ENCODE measurements at places on chromosomes 5 and 9. TPM values are rescaled to one million over a fixed set of nuclear protein-coding genes. Genes with fewer than 3 reads are reported as not detected.
A peak's percentile ranks its signal among the peaks of the same experiment; 100 is the strongest.

Gene GPRIN1
- total RNA-seq, result 17.3 TPM

Gene C5orf63
- 2.9 TPM for total RNA-seq

Gene RNF20
- 26.2 TPM for total RNA-seq

Gene MYMK
- not detected for total RNA-seq

Gene SIT1
- not detected for total RNA-seq

Gene WHRN
- 8.1 TPM for total RNA-seq

Gene OR4F3
- total RNA-seq, result not detected

Gene C7
- total RNA-seq, result 0.13 TPM

Gene MCTP1
- total RNA-seq, result 12.7 TPM

Gene ENTPD8
- not detected for total RNA-seq

Gene ANXA1
- 167 TPM for total RNA-seq

Gene IL9
- total RNA-seq, result not detected

Gene SH3PXD2B
- 62.4 TPM for total RNA-seq

DNA sequence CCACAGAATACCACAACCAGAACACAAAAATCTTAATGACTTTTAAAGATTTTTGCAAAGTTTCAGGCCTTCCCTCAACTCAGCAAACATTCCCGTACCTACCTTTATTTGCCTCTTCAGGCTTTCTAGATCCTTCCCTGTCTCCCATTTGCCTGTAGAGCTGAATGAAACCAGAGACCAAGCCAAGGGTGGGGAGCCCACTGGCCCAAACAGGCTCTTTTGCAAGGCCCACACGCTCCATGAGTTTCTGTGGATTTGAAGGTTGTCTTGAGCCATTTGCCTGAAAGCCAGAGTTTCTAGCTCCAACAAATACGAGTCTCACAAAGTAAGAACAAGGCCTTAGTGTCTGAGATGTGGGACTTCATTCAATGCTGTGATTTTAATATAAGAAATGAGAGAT is 107.8 kb downstream of the GAS1 start:
- DNase-seq, result no peak

- DNase-seq, result no peak
Measured at GRCh38 chr9:97632248-97632984, 752 bp downstream of the TSTD2 start.

DNA sequence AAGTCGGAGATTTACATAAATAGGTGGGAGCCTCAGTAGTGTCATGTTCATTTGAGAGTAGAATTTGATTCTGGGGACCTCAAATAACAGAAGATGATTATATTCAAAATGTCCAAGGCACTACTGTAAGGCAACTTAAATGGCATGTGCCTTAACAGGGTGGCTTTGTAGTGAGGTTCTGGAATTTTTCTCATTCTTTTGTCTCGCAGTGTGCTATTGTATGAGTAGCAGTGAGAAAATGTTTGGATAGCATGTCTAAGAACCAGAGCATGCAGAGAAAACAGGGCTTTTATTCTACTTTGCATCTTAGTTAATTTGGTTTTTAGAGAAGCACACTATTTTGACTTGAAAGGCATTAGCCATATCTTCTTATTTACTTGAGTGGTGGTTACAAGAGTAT is 25.0 kb downstream of the MAST4 start:
- no peak for DNase-seq

- no peak for DNase-seq
Measured at GRCh38 chr9:129290606-129291005, 112.5 kb upstream of the IER5L start.

DNA sequence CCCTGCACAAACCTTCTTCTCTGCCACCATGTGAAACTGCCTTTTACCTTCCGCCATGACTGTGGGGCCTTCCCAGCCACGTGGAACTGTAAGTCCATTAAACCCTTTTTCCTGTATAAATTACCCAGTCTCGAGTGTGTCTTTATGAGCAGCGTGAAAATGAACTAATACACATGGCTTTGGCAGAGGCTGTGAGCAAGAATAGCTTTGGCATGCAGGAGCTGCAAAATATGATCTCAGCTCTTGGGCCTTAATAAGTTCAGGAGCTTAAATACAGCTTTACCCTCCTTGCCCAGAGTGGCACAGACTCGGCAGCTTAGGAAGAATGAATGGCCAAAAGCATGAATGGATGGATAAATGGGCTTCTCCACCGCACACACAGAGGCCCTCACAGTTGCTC is 15.7 kb upstream of the SLC36A1 start:
- DNase-seq, result no peak

DNA sequence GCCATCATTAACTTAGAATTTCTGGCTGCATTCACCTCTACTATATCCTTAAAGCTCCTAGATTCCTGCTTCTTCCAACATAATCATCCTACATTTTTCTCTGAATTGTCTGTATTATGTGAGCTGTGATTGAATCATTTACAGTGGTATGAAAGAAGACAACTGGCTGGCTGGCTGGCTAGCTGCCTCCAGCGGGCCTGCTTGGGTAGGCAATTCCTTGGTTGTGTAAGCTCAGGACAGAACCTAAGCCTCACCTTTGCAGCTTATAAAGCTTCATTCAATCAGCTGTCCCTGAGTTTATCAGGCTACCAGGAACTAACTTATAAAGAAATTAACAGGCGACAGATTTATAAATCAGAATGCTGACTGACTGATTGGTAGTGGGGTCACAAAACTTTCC is 162.7 kb upstream of the NR3C1 start:
- DNase-seq, result no peak

DNA sequence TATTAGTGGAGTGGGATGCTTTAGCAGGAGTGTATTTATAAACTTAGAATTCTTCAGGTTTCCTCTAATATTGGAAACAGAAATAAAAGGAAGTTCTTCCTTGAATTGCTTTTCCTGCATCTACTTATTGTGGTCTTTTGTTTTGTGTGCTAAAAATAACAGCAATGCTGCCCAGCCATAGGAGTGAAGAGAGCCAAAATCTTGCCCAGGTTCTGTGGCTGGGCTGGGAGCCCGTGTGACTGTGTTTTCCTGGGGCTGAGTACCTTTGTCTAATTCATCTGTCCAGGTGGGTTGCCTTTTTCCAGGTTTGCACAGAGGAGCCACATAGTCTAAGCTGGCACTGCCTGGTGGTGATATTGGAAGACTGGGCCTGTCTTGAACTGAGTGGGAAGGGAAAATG is 179.7 kb upstream of the ADAMTSL1 start:
- DNase-seq, result no peak

GRCh38 chr5:109682383-109682782 is 7.3 kb upstream of the MAN2A1 start:
- no peak for DNase-seq

GRCh38 chr9:107569174-107569573 is 79.6 kb upstream of the KLF4 start:
- no peak for DNase-seq

DNA sequence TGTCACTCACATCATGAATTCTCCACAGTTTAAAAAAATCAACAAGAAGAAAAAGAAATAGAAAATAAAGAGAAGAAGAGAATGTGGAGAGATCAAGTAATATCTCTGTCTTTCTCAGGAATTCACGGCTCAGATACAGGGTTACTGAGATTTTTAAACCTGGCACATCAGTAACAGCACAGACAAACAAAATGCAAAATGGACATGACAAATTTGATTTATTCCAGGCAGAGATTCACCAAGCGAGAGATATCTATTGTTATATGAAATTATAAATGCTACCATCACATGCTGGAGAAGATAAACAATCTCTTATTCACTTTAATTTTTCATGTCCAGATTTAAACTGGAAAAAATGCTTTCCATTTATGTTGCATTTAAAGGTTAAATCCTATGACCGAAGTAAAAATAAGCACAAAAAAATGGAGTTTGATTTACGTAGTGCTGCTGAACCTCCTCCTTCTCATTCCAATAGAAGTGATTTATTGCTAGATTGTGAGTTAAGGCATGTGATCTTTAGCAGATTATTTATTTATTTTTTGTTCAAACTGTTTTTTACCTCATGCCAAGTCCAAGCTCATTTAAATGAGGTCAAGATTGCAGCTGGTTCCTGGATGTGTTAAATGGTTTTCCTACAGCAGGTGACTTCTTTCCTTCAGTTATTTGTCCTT is 926.4 kb downstream of the MAT2B start:
- no peak for DNase-seq

GRCh38 chr9:131554843-131555351 is 9.6 kb downstream of the PRRT1B start:
- no peak for DNase-seq

DNA sequence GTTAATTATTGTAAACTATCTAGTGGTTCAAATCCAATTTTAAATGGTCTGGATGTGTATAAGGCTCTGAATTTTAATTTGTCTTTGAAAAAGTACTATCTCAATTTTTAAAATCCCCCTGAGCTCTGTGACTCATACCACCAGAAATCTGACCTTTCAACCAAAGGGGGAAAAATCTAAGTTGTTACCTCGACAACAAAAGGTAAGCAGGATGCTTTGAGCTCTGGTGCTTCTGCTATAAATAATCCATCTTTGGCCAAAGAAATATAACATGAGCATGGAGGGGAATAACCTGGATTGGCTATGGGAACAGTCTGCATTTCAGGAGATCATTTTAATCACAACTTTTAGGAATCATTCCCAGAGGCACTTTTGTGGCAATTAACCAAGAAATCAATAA is 76.3 kb upstream of the PCSK1 start:
- DNase-seq, result no peak

GRCh38 chr5:1056611-1057484 is 48.2 kb downstream of the NKD2 start:
- no peak for DNase-seq

DNA sequence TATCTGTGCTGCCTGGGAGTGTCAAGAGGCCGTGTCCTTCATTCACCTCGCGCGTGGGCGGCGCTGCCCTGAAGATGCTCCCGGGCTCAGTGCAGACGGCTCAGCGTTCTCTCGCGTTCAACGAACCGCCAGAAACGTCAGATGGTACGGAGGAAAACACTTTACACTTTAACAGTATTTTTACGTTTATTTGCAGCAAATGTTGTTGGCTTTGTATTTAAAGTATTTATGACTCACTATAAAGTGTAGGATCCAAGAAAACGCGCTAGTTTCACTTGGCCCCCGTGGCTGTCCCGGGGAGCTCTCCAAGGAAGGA is 544 bp upstream of the ERCC6L2 start:
- DNase-seq, result no peak

- DNase-seq, result no peak
Measured at GRCh38 chr5:157279605-157280239, 13.8 kb downstream of the CYFIP2 start.

GRCh38 chr5:149831492-149831891 is 101.4 kb downstream of the PPARGC1B start:
- DNase-seq, result no peak

GRCh38 chr5:66144834-66145390 is 812 bp downstream of the SREK1 start:
- peak; percentile 7 for DNase-seq

- no peak for DNase-seq
Measured at GRCh38 chr9:129762985-129763926, 10.4 kb upstream of the PTGES start.

- DNase-seq, result no peak
Measured at GRCh38 chr9:81861644-81862043, 66.6 kb upstream of the SPATA31D4 start.

DNA sequence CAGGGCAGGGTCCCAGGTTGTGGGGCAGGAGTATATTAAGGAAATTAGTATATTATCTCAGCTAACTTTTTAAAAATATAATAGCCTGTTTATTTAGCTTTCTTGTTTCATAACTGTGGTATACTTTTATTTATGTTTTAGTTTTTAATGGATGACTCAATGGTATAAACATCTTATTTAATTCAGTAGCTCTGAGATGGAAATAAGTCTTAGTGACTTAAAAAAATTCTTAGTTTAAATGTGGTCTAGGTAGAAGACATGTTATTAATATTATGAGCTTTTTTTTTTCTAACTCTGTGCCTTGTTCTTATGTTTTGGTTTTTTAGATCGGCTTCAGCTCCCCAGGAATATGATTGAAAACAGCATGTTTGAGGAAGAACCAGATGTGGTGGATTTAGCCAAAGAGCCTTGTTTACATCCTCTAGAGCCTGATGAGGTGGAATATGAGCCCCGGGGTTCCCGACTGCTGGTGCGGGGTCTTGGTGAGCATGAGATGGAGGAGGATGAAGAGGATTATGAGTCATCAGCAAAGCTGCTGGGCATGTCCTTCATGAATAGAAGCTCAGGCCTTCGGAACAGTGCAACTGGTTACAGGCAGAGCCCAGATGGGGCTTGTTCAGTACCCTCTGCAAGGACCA is 43.1 kb downstream of the LNPEP start:
- no peak for DNase-seq

DNA sequence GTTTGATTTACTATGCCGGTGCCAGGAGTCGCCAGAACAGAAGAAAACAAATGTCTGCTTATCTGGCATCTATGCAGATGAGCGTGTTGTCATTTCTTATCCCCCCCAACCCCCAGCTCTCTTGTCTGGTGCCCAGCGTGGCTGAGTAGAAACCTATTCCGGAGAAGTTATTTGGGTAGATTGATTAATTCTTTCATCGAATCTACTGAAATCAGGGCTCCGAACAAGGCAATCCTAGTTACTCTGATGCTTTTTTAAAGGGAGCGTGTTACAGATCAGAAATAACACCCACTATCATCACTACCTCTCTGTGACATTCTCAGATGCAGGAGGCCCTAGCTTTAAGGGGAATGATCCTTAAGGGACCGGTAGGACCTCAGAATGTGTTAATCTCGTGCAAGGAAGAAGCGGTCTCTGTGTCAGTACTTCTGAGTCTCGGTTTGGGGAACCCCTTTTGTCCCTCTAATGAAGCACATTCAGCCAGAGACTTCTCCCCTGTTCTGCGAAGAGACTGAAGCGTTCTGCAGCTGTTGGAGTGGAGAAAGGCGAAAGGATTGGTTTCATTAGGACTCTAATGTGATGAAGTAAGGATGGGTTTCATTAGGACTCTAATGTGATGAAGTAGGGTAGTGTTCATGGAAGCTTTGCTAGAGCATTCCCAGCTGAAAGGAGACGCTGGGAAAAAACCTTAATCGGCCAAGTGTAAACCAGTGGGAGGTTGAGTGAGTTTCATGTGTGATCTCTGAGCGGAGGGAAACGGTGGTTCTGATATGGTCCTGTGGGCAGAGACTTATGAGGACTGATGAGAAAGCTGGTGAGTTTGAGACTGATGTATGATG is 1.5 kb downstream of the PIP5K1B start:
- DNase-seq, result no peak

DNA sequence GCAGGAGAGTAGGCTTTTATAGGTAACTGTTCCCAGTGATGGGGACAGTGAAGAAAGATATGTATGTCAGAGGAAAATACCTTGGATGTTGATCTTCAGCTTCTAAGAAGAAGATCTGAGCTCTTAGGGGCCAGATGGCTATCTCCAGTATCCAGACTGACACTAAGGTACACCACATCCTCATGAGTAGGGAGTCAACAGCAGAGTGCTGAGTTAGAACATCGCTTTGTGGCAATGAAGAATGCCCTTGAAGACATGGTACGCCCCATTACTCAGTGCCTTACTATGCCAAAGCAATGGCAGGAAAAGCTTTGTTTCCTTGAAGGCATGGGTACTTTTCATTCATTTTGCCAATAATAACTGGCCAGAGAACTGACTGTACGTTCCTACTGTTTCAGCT is 263.7 kb downstream of the CEMIP2 start:
- peak; percentile 21 for DNase-seq

Data from kidney epithelial cell (primary cell).